Amygdala (tissue), 56 donors: ENCODE measurements at places on chromosomes 12 and 14.

DNA sequence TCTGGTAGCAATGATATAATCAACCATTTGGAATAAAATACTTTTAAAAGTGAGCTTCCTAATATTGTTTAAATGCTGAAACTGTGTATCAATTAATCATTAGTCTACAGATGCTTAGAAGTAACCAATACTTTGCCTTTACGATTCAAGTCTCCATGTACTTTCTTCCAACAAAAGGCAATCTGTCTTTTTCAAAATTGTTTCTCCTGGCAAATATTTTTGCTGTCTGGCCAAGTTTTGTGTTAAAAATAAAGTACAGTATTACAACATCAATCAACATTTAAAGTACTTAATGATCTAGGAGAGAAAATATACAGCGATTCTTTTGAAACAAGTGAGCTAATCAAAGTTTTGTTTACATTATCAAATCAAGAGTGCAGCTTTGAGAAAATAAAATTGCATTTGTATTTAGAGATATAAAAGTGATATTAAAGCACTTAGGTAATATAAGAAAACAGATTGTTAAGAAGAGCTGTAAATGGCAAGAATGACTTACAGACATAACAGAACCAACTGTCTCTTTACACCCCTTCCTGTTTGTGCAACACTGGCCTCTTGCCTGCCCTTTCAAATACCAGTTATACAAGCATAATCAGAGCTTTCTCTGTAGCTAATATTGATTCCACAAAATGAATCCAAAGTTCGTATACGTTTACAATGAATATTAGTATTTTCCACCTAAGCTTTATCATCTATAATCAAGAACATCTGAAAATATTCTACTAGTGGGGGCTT lies 38.2 kb upstream of the FBLN5 start:
- no peak for DNase-seq

DNA sequence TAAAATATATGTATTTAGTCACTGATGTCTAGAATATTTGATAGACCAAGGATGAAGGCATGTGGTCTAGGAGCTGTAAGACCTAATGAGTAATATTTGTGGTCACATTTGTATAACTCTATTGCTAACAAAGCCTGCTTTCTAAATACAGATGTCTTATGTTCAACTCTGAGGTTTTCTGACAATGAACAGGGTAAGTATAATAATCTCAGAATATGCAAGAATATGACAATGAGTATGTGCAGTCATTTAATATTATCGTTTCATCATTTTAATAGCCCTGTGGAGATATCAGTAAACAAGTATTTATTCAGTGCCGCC lies 389.6 kb downstream of the LRIG3 start:
- DNase-seq: no peak

DNA sequence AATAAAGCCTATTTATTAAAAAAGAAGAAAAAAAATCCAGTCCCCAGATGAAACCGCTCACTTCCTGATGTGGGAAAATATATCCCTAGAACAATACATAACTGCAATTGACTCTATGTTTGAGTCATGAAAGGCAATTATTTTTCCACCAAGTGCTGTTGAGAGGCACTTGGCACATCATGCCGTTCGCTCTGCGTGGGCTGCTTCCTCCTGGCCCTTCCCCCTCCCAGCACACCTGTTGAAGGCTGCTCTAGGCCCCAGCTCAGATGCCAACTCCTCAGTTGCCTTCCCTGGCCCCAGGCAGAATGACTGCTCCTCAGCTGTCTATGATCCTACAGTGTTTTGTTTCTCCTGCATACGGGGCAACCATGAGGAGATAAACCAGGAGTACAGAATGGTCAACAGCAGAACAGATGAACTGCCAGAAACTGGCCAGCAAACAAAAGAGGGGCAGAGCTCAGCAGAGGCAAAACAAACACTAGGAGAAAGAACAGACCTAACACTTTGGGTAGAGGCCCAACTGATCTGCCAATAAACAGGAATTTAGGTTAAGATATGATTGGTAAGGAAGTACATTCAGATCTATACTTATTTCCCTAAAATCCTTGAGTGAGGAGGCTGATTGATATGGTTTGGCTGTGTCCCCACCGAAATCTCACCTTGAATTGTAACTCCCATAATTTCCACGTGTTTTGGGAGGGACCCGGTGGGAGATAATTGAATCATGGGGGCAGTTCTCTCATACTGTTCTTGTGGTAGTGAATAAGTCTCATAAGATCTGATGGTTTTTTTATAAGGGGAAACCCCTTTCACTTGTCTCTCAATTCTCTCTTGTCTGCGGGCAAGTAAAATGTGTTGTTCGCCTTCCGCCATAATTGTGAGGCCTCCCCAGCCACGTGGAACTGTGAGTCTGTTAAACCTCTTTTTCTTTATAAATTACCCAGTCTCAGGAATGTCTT lies 58.6 kb downstream of the SLC38A1 start:
- DNase-seq: no peak

GRCh38 chr12:128425666-128426331 lies 158.8 kb downstream of the TMEM132C start:
- no peak for DNase-seq

DNA sequence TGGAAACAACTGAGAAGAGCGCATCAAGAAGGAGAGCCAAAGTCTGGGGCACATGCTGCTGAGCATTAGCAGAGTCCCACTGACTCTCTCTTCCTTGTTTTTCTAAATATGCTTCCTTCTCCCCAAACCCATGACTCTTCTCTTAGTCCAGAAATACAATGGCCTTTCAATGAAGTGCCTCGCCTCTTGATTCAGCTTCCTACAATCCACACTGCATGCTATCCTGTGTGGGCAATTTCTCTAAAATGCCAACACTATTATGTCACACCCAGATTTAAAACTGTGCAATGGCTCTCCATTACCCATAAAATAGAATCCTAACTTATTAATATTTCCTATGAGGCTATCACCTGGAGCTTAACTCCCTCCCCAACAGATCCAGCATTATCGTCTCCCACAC lies 198.6 kb downstream of the RPAP3 start:
- DNase-seq: no peak

DNA sequence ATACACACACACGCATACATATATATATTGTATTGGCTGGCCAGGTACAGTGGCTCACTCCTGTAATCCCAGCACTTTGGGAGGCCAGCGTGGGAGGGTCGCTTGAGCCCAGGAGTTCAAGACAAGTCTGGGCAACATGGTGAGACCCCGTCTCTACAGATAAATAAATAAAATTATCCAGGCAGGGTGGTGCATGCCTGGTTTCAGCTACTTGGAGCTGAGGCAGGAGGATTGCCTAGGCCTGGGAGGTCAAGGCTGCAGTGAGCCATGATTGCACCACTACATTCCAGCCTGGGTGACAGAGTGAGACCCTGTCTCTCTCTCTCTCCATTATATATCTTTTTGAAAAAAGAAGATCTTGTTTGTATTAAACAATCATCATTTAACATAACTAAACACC lies 4.6 kb upstream of the SYNE3 start:
- DNase-seq: no peak

DNA sequence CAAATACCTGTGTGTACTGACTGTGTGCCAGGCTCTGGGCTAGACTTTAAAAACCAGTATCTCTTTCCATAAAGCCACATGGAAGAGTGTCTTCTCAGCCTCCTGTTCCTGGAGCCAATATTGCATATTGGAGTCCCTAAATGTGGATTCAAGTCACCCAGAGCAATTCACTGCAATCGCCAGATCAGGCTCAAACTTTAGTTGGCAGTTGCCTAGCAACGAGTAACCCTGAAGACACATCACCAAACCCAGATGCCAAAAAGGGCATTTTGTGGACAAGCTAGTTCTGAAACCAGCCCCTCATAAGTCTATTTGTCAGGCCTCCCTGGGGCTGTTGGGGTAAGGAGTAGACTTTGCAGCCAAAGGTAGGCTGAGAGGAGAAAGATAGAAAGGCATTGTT lies 13.7 kb downstream of the DPF3 start:
- no peak for DNase-seq

DNA sequence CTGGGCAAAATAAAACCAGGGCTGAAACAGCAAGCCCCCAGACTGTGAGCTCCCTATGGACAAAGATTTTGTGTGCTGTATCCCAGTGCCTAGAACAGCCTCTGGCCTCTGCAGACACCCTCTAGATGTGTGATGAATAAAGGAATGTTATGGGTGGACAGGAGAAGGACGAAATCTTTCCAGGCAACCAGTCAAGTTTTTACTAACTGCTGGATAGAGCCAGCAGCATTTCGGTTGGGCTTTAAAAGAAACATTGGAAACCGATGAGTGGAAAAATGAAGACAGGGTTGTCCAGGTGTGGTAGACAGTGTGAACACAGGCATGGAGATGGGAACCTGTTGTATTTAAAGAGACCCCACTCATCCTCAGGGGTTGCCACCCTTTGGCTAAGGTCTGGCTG lies 4.0 kb downstream of the CHGA start:
- no peak for DNase-seq

DNA sequence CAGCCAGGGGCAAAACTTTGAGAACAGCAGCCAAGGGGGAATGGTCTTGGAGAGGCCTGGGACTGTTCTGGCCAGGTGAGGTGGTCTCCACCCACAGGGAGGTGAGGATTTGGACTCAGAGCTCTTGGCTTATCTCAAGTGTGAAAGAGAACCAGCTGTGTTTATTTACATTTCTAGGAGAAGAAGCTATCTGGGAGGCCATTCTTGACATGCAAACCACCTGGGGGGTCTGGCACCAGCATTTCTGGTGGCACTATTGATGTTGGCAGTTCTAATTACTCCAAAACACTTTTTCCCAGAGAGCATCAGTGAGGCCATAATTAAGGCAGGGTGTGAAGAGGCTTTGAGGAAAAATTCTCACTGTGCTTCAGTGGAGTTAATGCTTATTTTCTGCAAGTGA lies 95.1 kb downstream of the CAND1 start:
- no peak for DNase-seq

GRCh38 chr12:32120419-32120818 lies 13.8 kb downstream of the BICD1 start:
- no peak for DNase-seq

DNA sequence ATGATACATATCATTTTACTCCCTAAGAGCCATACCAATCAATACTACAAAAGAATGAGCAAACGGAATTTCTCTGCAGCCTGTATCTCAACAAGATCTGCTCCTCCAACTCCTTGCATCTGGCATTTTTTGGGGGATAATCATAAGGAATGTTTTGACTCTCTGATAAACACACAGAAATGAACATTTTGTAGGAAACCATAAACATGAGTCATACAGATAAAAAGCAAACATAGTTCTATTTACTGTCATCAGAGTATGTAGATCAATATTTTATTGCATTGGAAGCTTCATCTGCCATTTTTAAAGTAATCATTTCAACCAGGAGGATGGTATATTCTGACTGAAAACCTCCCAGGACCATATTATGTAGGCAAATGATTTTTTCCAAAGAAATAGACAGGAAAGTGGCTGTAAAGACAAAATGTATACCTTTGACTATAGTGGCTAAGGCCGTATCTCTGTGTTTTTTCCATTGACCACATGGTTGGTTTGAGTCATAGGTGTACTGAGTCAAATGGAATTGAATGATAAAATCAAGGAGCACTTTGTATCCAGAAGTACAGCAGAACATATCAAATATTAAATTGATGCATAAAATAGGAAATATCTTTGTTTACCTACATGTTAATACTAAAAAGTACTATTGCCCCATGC lies 32.4 kb upstream of the CD69 start:
- DNase-seq: no peak

DNA sequence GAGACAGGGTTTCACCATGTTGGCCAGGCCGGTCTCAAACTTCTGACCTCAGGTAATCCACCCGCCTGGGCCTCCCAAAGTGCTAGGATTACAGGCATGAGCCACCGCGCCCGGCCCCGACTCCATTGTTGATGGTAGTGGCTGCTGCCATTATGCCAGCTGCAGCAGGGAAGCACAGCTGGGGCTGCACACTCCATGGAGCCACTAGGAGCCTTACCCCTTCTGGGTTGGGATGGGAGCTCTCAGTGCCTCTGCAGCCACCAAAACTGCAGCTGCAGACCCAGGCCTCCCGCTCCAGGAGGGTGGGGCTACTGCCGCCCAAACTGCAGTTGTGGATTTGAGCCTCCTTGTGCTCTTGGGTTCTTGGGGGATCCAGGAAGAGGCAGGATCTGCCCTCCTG lies 25.9 kb downstream of the TCHP start:
- no peak for DNase-seq

DNA sequence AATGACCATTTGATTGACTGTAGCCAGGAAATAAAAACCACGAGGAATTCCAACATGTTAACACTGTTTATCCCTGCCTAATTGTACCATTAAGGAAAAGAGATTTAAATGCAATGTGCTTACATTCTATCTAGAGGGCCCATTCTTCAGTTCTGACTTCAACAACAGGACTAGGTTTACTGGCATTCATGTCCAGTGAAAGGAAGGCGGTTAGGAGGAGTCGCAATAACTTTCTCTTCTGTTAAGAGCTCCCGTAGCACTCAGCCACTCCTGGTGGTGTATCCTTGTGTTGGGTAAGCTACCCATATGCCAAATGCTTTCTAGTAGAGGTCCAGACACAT lies 154.7 kb downstream of the STXBP6 start:
- DNase-seq: no peak

GRCh38 chr12:27052176-27052575 lies 29.8 kb downstream of the MED21 start:
- DNase-seq: no peak

DNA sequence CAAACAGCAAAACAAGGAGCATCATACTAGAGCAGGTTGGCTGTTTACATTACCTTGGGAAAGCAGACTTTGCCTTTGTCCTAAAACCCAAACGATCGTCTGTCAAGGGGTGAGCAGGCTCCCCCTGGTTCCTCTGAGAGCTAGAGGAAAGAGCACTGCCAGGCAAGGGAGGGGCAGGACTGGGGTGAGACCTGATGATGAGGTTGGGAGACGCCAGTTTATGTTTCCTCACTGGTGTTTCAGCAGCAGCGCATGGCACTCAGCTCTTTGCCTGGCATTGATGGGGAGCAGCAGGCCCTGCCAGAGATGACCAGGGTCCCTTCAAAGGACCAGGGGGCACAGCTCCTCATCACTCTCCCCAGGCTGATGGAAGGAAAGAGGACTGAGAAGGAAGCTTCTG lies 7.9 kb upstream of the KRT2 start:
- no peak for DNase-seq

- no peak for DNase-seq
Observed at GRCh38 chr12:76085520-76085868, 1.0 kb upstream of the NAP1L1 start.

- no peak for DNase-seq
Observed at GRCh38 chr12:106300761-106301160, 1.8 kb upstream of the TCP11L2 start.

DNA sequence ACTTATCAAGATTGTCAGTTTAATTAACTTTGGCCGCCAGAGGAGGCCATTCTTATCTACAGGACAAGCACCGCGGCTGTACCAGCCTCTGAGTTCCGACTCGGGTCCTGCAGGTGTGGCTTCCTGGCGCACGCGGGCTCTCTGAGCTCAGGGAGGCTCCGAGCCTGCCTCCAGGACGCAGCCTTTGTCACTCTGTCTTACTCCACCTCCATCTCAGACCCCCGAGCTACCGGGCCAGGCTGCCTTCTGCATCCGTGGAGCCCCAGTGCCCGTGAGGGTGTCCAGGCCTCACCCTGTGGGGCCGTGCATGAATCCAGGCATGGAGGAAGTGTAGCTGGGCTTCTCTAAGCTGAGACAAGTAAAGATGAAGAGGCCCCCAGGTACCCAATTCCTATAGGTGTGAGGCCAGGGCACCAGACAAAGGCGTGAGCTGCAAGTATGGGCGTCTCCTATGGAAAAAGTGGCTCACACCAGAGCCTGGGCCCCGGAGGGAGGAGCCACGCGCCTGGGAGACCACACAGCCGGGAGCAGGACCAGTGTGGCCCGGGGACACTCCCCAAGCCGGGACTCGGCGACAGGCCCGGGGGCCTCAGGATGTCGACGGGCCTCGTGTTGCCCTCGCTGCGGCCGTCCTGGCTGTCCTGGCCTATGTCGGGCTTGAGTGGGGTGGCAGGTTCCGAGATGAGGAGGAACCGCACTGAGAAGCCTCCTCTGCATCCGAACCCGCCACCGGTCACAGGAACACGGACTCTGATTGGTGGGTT lies 42.8 kb downstream of the NOC4L start:
- DNase-seq: no peak
